CD4-positive, alpha-beta T cell (primary cell): ENCODE measurements at places on chromosomes 4 and X. TPM values are rescaled to one million over a fixed set of nuclear protein-coding genes. Genes with fewer than 3 reads are reported as not detected.

- peaks cover 2% of the 10 kb centered on the region for H3K36me3 ChIP-seq
- no peak overlapping the region for H3K4me3 ChIP-seq
- no peaks in the 10 kb centered on the region for H3K4me1 ChIP-seq
Observed at GRCh38 chr4:4559596-4559995, 17.7 kb upstream of the STX18 start.

DNA sequence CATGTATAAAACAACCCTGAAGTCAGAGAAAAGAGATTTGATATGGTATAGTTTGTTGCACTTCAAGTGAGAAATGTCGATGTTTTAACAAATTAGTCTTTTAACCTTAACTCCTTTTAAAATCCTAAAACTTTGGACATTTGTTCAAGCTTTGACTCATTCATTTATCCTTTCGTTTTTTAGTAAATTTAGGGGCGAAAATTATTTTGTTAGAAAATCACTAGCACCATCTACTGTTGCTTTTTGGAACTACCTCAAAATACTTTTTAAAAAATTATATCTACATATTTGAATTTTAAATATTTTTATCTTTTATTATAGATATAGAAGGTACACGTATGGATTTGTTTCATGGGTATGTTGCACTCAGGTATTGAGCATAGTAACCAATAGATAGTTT is 165.1 kb upstream of the POF1B start:
- no peaks in the 10 kb centered on the region for H3K4me1 ChIP-seq
- no peak overlapping the region for H3K27ac ChIP-seq
- no peaks in the 10 kb centered on the region for H3K27me3 ChIP-seq

GRCh38 chr4:162841753-162842152 is 324.9 kb downstream of the NAF1 start:
- H3K27ac ChIP-seq = no peak overlapping the region
- DNase-seq = no peak
- H3K4me1 ChIP-seq = no peaks in the 10 kb centered on the region
- no peaks in the 10 kb centered on the region for H3K27me3 ChIP-seq
- H3K4me3 ChIP-seq = no peak overlapping the region
- no peaks in the 10 kb centered on the region for H3K36me3 ChIP-seq

DNA sequence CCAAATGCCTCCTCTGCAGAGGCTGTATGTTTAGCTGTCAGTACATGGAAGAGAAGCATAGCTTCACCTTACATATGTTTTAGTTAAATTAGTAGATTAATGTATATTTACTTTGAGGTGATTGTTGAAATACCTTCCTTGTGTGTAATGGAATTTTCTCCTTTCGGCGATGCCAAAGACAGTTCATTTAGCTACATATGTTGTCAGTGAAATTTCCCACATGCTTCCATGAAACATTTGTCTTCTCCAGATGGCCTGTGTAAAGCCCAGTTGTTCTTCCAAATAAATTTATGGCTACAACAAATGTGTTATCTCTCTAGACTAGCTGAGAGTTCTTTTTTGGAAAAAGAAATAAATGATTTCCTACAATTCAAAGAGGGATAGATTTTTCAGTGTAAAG is 95.2 kb downstream of the GPAT3 start:
- no peaks in the 10 kb centered on the region for H3K27me3 ChIP-seq
- no peaks in the 10 kb centered on the region for H3K36me3 ChIP-seq
- no peaks in the 10 kb centered on the region for H3K4me1 ChIP-seq
- H3K4me3 ChIP-seq = no peak overlapping the region

- H3K4me1 ChIP-seq = peaks cover 7% of the 10 kb centered on the region
- H3K36me3 ChIP-seq = no peaks in the 10 kb centered on the region
- H3K27ac ChIP-seq = no peak overlapping the region
- no peaks in the 10 kb centered on the region for H3K27me3 ChIP-seq
Observed at GRCh38 chr4:10013722-10014121, 7.6 kb downstream of the SLC2A9 start.

DNA sequence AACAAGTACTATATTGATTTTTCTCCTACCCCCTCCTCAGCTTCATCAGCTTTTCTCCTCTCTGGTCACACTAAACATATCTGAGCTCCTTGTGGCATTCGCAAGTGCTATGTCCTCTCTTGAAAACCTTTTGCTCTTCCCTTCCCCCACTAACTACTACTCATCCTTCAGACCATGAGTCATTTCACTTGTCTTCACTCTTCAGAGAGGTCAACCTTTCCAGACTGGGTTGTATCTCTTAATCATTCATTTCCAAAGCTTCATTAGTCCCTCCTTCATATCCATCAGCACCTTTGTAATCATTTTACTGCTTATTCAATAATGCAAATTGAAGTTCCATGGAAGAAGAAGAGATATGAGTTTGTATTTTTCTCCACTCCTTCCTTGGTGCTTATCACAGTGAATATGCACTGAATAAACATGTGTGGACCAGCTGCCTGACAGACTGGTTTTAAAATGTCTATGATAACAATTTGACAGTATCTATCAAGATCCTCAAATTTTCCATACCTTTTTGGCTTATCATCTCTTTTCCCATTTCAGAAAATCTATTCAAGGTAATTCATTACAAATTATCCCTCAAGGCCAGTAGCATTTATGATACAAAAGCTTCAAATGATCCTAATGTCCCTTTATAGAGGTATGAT is 28.4 kb downstream of the DDX60L start:
- no peak overlapping the region for H3K27ac ChIP-seq
- no peak overlapping the region for H3K4me3 ChIP-seq
- peaks cover 46% of the 10 kb centered on the region for H3K36me3 ChIP-seq
- H3K27me3 ChIP-seq = no peaks in the 10 kb centered on the region

The SLC26A1 gene
- total RNA-seq = not detected

The SPANXN3 gene
- not detected for total RNA-seq

The PDE6B gene
- 11.4 TPM for total RNA-seq

The NAP1L2 gene
- 4.8 TPM for total RNA-seq

The GC gene
- not detected for total RNA-seq
